ENCODE measurements at places on chromosomes 6 and 20.
A peak's percentile ranks its signal among the peaks of the same experiment; 100 is the strongest.

GRCh38 chr6:128358244-128358776, 162.1 kb downstream of the PTPRK start:
- DNase-seq, result no peak

GRCh38 chr6:139323511-139324300, 31.9 kb upstream of the TXLNB start:
- peak; percentile 25 for DNase-seq

DNA sequence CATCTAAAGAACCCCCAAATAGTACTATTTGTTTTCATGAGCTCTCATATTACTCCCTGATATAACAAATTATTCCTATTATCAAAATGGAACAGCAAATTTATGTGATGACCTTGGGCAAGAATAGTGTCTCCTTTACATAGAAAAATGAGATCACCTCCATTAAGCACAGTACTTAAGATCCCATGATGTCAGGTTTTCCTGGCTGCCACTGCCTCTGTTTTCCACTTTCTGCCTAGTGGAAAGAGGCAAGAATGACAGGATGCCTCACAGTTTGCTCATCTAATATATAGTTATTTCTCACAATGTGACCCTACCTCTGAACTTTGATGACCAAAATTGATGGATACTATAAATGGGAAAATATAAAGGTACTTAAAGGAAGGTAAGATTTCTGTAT, 260.1 kb upstream of the SGK1 start:
- no peak for DNase-seq

- no peak for DNase-seq
Observed at GRCh38 chr6:157825243-157825904, 2.3 kb downstream of the SNX9 start.

- DNase-seq, result no peak
Observed at GRCh38 chr6:9511157-9511556, 903.7 kb downstream of the TFAP2A start.

DNA sequence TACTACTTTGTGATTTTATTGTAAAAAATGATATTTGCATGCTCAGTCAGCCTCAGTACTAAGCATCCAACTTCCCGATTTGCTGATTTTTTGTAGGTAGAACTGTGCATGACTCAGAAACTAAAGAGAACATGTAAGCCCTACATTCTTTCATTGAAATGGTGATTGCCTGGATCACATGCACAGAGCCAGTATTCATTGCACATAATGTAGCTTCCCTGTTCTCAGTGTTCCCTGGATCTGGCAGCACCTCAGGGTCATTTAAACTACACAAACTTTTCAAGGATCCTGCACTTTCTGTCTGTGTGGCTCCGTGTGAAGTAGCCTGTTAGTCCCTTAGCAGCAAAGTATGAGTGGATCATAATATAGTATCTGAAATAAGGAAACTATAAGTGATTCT, 422.9 kb upstream of the AGPAT4 start:
- DNase-seq, result no peak

DNA sequence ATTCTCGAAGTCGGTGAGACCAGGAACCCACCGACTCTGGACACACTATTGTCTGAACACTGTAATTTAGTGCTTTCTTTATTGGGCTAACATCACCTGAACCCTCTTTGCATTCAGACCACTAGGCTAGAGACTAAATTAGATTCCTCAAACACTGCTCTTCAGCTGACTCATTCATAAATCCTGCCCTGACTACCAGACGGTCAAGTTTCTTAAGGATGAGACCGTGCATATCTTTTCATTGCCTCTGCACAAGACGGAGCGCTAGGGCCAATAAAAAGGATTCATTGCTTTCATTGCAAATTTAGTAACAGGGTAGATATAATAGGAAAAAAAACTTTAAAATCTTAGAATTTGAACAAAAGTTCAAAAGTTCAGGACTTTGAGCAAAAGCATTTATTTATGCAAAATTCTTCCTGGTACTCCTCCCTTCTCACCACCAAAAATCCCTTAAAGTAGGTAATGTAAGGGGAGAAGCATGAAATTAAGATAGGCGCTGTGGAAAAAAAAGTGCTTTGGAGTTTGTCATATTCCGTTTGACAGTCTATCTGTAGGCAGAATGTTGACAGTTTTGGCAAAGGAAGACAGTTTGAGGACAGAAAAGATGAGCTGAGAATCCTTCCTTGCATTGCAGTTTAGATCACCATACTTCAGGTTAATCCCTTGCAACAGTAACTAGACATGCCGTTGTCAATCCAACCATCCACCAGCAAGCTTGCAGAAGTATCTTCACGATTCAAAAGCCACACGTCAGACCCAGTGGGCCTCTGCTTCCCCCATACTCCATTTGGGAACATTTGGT, 328.6 kb upstream of the JARID2 start:
- no peak for DNase-seq

DNA sequence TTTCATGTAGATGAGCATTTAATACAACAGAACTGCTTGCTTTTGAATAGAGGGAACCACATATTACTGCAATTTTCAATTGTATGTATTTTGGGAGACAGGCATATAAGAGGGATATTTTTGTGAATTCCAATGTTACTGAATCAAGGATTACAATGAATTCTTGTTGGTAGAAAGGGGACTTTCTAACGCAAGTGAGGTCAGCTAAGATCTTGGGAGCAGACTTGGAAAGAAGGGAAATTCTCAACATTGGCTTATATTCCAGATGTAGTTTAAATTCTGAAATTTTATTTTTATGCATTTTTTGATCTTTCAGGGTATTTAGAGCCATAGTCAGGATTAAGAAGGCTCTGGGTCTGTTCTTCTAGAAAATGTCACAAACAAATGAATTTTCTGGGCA, 43.3 kb upstream of the CTAGE9 start:
- no peak for DNase-seq

GRCh38 chr6:128152551-128152950, 251.7 kb upstream of the THEMIS start:
- no peak for DNase-seq

- no peak for DNase-seq
Observed at GRCh38 chr6:44477293-44477894, 89.9 kb downstream of the CDC5L start.

DNA sequence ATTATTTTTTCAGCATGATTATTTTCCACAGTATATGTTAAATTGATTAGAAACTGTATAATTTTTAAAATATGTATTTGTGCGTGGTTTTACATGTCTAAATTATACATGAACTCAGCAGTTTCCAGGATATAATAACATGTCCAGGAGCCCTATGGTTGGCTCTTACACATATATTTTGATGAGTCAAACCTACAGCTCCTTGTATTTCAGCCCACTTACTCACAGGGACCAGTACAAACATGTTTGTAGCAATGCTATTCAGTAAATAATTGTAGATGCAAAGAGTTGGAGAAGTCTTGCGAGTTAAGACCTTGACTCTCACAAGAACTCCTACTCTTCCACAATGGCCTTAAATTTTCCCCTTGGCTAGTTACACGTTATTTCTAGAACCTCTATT, 107.2 kb upstream of the SASH1 start:
- DNase-seq, result no peak

- DNase-seq, result no peak
Observed at GRCh38 chr6:31498748-31499147, 803 bp downstream of the MICB start.

DNA sequence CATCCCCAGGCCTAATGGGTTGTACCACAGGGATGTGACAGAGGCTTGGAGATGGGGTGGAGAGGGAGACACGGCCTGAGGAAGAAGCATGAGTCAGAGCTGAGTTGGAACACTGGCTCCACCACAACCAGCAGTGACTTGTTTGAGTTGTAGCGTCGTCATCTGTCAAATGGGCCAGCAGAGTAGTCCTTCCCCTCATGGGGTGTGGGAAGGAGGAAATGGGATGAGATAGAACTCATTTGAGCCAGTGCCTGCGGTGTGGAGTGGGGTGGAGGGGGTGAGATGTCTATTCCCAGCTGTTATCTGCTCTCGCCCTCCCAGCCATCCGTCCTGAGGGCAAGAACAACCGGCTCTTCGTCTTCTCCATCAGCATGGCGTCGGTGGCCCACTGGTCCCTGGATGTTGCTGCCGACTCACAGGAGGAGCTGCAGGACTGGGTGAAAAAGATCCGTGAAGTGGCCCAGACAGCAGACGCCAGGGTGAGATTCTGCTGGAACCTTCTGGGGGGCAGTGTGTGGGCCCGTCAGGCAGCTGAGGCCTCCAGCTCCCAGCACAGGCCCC, 32.5 kb downstream of the PLCG1 start:
- no peak for DNase-seq

DNA sequence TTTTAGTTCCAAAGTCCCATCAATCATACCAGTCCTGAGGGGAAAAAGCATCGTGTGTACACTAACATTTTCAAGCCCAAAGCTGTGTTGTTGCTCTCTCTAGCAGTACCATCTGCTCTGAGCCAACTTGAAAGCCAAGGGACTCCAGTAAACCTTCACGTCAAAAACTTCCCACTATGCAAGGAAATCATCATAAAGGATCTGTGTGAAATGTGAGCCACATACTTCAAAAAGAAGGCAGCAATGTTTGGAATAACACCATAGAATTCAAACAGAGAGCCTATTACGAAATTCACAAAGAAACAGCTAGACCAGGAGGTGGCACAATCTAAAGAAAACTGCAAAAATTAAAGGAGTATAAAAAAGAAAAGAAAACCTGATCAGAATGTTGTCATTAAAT, 399.8 kb upstream of the EPHA7 start:
- DNase-seq, result no peak

- no peak for DNase-seq
Observed at GRCh38 chr6:165167861-165168260, 141.5 kb downstream of the C6orf118 start.

- DNase-seq, result no peak
Observed at GRCh38 chr6:33634161-33634727, 13.1 kb downstream of the ITPR3 start.

DNA sequence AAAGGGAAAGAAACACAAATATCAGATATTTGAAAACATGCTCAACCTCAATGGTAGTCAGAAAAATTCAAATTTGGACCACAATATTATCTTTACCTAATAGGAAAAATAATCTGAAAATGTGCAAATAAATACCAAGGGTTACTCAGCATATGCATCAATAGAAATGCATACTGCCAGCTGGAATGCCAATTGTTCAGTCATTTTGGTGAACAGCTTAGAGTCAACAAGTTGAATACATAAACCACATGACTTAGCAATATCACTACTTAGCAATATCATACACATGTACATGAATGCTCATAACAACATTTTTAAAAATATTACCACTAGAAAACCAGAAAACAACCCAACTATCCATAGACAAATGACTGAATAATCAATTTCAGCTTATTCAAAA, 212.7 kb downstream of the PTPRK start:
- DNase-seq, result no peak

- no peak for DNase-seq
Observed at GRCh38 chr20:23063581-23063980, 14.1 kb upstream of the THBD start.

- DNase-seq, result no peak
Observed at GRCh38 chr20:5080384-5080877, 39.3 kb downstream of the PCNA start.

GRCh38 chr6:120938876-120939472, 395.3 kb downstream of the TBC1D32 start:
- no peak for DNase-seq

DNA sequence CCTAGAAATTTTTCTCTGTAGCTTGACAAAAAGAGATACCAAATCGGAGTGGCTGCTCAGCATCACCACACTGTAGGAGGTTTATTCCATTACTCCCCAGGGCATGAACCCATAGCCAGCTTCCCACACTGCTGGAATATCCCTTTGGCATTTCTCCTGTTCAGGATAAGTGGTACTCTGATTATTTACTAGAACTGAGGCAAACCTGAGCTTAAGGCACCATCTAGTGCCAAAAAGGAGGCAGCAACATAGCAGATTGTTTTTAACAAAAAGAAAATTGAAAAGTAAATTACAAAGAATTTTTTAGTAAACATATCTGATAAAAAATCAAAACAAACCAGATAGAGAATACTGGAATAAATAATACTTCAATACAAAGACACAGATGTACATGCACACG, 181.7 kb downstream of the WDR27 start:
- no peak for DNase-seq

DNA sequence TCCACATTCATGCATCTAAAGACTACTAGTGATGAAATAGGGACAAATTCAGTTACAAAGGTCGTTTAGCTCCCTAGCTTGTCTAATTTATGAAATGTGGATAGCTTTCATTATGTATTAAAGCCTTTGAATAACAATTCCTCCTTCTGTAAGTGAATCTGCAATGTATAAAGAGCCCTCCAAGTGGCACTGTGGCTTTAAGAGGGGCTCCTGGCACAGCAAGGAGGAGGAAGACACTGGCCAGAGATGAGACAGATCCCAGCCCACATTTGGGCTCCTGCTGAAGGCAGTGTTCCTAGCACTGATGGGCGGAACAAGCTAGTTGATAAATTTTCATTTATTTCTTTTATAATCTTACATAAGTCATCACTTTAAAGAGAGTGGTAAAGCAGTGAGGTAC, 17.6 kb upstream of the FUCA2 start:
- DNase-seq, result no peak

- no peak for DNase-seq
Observed at GRCh38 chr20:15654208-15654649, 919.0 kb downstream of the KIF16B start.

- DNase-seq, result no peak
Observed at GRCh38 chr20:2084703-2085102, 16.9 kb upstream of the STK35 start.

GRCh38 chr6:45608252-45608913, 230.6 kb upstream of the SUPT3H start:
- no peak for DNase-seq

GRCh38 chr20:36352843-36353553, 46.9 kb downstream of the DLGAP4 start:
- DNase-seq, result no peak

DNA sequence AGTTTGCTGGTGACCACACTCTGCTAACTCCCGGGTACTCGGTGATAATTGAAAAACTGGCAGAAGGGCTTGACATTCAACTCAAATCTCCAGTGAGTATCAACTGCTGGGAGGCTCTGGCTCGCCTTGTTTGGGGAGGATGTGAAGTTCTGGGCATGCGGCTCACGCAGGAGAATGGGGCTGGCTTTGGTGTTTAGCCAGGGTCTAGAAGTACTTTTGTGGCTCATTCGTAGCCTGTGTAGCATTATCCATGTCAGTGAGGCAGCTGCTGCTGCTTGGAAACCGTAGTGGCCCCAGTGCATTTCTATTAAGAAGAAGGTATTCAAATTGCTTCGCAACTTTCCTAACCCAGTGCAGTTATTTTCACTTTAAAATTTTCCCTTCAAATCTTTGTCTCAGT, 52.2 kb downstream of the KDM1B start:
- DNase-seq, result no peak

- DNase-seq, result no peak
Observed at GRCh38 chr6:28825732-28826293, 98.0 kb downstream of the TRIM27 start.

GRCh38 chr20:22407237-22408193, 176.9 kb downstream of the FOXA2 start:
- DNase-seq, result no peak

DNA sequence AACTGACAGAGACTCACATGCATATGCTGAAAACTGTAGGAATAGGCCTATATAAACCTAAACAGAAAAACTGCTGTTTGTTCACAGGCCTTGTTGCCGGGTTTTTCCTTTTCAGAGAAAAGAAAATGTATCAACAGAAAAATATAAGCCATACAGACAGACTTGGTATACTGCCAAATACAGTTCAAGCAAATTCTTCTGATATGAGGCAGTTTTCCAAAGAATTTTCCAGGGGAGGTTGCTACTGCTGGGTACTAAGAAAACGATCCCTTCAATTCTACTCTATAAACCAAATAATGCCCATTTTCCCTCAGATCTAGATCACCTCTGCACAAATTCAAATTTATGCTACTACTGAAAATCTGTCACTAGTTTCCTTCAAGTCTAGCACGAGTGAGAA, 59.4 kb downstream of the ME1 start:
- DNase-seq, result no peak

- no peak for DNase-seq
Observed at GRCh38 chr20:57876163-57876562, 166.3 kb upstream of the PMEPA1 start.

Measured in activated CD4-positive, CD25-positive, alpha-beta regulatory T cell (primary cell).